ENCODE measurements at places on chromosomes 4 and X.

DNA sequence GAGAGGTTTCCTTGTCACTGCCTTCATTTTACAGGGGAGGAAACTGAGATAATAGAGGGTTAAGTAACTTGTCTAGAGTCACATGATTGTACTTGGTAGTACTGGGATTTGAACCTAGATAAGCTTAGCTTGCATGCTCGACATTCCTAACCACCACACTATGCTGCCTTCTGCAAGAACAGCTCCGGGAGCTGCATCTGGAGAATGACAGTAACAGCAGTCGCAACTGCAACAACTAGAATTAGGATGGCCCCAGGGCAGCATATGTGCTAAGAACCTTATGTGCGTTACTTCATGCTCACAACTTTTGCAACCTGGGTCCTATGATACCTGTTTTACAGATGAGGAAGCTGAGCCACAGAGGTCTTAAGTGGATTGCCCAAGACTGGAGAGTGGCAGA lies 89.5 kb upstream of the LCORL start:
- DNase-seq = no peak

DNA sequence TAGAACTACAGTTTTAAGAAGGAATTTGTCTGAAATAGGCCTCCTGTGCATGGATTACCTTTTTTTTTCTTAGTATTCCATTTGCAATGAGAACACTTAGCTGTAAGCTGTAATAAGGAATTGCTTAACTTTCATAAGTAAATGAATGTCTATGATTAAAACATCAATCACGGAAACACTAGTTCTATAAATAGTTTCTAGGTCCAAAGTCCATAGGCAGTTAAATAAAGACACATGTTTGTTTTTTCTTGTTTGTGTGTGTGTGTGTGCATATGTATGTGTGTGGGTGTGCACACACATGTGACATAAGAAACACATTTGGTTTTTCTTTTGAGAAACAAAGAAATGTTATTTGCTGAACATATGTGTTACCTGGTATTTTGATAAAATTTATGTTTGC lies 11.2 kb downstream of the GPRIN3 start:
- no peak for DNase-seq

GRCh38 chr4:185096032-185096653 lies 46.9 kb upstream of the SLC25A4 start:
- DNase-seq = peak; percentile 13

DNA sequence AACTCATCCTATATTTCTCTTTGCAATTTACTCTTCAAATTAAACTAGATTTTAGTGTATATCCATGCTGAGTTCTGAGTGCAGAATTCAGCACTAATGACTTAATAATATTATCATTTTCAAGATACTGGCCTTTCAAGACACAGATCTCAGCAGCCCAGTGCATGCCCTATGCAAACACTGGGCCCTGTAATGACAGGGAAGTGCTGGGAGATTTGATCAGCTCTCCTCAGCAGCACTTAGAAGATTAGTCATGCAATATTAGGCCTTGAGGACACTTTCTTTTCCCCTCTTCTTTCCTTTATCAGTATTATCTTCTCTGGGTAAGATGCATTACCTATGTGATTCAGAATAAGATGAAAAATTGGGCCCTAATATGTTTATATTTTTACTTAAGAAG lies 207.1 kb downstream of the PPP3CA start:
- no peak for DNase-seq

DNA sequence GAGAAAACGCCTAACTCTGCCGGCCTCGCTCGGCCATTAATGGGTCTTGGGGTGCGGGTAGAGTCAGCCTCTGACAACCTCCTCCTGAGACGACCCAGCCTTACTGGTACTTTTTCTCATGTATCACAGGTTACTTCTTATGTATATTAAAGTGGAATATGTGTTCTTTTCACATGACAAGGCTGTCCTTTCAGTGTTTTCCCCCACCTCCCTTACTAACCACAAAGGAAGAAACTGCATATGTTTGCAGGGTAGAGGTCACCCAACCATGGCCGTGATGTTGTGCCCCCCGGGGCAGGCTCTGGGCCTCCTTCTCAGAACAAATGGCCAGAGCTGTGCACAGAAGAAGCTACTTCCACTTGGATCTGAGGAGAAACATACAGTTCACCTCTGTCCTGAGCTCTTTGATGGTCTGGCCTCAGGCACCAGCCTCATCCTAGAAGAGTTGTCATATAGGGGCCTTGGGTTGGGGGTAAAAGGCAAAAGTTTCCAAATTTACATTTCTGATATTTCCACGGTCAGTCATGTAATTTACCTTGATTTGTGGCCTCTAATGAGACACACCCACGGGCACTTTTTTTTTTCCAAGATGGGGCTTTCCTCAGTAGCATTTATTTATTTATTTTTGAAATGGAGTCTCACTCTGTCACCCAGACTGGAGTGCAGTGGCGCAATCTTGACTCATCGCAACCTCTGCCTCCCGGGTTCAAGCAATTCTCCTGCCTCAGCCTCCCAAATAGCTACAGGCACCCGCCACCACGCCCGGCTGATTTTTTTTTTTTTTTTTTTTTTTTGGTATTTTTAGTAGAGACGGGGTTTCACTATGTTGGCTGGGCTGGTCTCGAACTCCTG lies 1.9 kb downstream of the SOWAHD start:
- DNase-seq = no peak

GRCh38 chr4:151093203-151093602 lies 6.2 kb upstream of the RPS3A start:
- no peak for DNase-seq

- no peak for DNase-seq
Measured at GRCh38 chrX:9172464-9172850, 138.5 kb upstream of the FAM9B start.

GRCh38 chrX:41090568-41091238 lies 5.5 kb downstream of the USP9X start:
- no peak for DNase-seq
